ENCODE measurements at places on chromosomes 3 and 15.

GRCh38 chr15:41795996-41796856, 21.9 kb downstream of the MAPKBP1 start:
- no peak for DNase-seq

DNA sequence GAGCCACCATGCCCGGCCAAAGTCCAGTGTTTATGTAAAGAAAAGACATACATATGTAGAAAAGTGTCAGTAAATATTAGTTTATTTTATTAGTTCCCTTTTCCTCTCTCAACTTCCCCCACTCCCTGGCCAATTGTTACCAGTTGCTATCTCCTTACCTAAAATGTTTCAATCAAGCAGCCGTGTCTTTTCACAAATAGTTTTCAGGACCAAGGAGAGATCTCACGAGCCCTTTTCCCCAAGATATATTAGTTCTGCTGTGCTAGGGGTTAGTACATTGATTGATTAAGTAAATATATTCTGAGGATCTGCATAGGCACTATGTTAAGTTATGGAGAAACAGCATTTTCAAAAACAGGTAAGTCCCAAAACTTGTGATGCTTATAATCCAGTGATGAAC, 87.4 kb downstream of the ZIC4 start:
- no peak for DNase-seq

GRCh38 chr15:74571191-74571590, 30.2 kb downstream of the ARID3B start:
- DNase-seq: no peak

GRCh38 chr15:66165856-66166255, 87.7 kb downstream of the MEGF11 start:
- no peak for DNase-seq

- DNase-seq: no peak
Observed at GRCh38 chr3:128864351-128864811, 15.0 kb upstream of the ACAD9 start.

DNA sequence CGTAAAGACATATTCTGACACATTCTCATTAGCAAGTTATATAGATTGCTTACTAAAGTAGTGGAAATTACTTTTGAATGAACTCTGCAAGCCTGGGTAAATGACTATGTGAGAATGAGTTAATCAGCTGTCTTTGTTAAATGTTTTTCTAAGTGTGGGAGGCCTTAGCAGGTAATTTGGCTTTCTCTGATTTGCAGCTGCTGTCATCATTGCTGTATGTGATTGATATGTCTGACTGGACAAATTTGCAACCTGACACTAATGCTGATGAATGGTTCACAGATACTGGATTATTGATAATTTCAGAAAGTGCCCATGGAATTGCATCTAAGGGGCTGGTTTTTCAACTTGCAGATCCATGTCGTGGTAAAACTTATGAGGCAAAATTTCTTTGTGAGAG, 372.2 kb upstream of the SGO1 start:
- no peak for DNase-seq

GRCh38 chr3:25472731-25473130, 44.7 kb downstream of the RARB start:
- no peak for DNase-seq
